ENCODE measurements at places on chromosomes 1 and 21.

DNA sequence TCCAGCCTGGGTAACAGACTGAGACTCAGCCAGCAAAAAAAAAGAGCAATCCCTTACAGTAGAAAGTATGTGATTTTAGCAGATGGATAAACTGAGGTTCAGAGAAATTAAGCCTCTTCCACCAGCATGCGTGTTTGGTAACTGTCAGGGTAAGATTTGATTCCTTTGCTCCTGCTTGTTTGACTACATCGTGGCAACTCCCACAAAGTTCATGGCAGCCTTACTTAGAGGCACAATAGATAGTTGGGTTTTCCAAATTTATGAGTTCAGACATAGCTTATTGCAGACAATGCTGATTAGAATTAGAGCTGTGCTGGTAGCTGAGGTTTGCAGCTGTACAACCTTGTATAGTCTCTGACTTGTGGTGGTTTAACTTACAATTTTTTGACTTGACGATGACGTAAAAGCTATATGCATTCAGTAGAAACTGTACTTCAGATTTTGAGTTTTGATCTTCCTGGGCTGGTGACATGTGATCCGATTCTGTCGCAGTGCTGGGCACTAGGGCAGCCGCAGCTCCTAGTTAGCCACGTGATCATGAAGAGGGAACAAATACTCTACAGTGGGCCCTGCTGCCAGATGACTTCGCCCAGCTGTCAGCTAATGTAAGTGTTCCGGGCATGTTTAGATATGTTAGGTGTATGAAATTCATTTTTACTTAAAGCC lies 167.8 kb downstream of the DHRS3 start:
- DNase-seq, result no peak

GRCh38 chr1:68975212-68975933 lies 478.5 kb upstream of the DEPDC1 start:
- no peak for DNase-seq

GRCh38 chr1:67635055-67635809 lies 49.8 kb upstream of the GADD45A start:
- DNase-seq, result no peak

- no peak for DNase-seq
Measured at GRCh38 chr1:161869291-161869690, 103.2 kb downstream of the ATF6 start.

- DNase-seq, result no peak
Measured at GRCh38 chr1:58316141-58316540, 230.4 kb downstream of the OMA1 start.

DNA sequence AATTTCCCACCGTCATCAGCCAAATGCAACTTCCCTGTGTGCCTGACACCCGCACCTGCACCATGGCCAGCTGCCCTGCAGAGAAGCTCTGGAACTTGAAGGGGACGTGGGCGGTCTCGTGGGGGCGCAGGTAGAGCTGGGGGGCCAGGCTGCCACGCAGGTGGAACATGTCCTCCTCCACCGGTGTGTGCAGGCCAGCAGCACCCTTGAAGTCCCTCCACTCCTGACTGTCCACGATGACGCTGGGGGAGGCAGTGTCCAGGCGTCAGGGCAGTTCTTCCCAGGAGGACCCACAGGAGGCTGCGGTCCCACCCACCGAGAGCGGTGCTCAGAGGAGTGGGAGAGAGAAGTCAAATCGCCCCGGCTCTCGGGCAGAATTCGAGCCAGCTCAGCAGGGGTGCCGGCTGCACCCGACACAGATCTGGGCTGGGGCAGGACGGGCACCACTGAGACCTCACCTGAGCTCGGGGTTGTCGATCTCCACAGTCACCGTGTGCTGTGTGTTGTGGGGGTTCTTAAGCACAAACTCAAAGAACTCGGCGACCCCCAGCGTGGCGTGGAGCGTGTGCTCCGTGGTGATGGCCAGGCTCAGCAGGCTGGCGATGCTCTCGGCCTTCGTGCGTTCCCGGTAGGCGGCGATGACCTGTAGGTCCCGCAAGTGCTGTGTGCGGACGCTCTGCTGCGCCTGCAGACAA lies 117.7 kb downstream of the NPHP4 start:
- DNase-seq, result no peak
